Sigmoid colon (tissue), 7 donors: ENCODE measurements at places on chromosomes 4 and X. TPM values are rescaled to one million over a fixed set of nuclear protein-coding genes. Genes with fewer than 3 reads are reported as not detected.

Gene PCDH10
- total RNA-seq: 1.1 TPM

Gene CORIN
- 2.5 TPM for total RNA-seq

Gene MTMR8
- 4.3 TPM for total RNA-seq

Gene ARMCX4
- 11.5 TPM for total RNA-seq

Gene SSX3
- not detected for total RNA-seq

Gene SCRG1
- total RNA-seq: 5.8 TPM

Gene FOXR2
- total RNA-seq: not detected

Gene CDS1
- 0.27 TPM for total RNA-seq

Gene HGFAC
- total RNA-seq: 0.41 TPM

Gene F11
- total RNA-seq: not detected

Gene CENPE
- total RNA-seq: 1.2 TPM

Gene TEX13D
- not detected for total RNA-seq
